ENCODE measurements at places on chromosomes 7 and 10.

DNA sequence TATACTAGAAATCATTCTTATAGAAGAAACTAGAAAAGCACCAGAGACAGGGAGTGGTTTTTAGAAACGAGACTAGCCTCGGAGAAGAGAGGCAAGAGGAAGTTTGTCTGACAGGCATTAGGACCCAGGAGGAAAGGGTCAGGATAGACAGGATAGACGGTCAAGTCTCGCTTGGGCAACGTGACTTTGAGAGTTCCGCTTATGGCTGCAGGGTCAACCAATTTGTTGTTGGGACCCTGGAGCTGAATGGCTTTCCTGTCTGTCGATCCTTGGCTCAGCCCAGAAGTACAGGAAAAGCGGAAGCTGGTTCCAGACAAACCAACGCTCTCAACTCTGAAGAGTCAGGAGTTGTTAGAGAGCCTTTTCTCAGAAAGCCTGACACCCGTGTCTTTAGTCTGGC, 191.2 kb downstream of the FZD1 start:
- no peak for DNase-seq

GRCh38 chr10:88918191-88918905, 34.2 kb downstream of the ACTA2 start:
- DNase-seq = no peak

DNA sequence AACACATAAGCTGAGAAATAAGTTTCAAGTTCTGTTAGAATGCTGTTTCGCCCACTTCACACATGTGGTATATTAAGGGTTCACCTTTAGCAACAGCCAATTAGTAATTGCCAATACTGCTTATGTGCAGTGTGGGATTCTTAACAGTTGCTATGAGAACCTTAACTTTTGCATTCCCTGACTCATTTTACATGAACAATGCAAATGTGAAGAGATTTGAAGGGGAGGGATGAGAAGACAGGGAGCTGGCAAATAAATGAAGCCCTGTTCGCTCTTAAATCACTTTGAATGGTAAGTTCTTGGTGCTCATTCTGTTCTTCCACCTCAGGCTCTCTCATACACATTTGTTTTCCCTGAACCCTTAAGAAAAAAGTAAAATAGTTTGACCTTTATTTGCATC, 82.3 kb downstream of the LRRC4 start:
- DNase-seq = no peak

DNA sequence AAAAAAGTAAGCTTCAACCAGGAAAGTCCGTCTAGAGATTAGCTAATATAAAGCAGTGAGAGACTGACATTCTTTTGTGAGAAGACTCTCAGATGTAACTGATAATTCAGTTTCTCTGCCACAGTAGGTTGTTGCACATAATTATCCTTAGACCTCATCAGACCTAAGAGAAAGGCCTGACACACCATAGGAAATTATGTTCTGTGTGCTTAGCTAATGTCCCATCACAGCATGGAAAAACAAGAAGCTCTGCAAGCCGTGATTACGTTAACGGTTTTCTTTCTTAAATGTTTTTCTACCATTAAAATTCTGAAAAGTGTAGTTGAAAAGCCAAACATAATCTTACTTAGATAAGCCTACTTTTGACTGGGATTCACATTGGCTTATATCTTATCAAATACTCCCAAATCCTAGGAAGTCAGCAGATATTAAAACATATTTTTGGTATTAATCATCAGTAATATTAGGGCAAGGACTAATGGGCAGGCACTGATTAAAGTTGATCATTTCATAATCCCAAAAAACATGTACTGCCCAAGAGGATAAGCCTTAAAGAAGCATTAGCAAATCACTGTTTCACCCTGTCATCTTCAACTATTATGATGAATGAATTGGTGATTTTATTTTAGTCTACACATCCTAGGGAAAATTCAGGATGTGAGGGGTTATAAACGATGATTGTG, 5.2 kb downstream of the CSTF2T start:
- no peak for DNase-seq

- no peak for DNase-seq
These were observed 61.7 kb downstream of the PALD1 start for GRCh38 chr10:70540089-70540788.

- no peak for DNase-seq
These were observed 47.0 kb downstream of the SUFU start for GRCh38 chr10:102550636-102551210.

DNA sequence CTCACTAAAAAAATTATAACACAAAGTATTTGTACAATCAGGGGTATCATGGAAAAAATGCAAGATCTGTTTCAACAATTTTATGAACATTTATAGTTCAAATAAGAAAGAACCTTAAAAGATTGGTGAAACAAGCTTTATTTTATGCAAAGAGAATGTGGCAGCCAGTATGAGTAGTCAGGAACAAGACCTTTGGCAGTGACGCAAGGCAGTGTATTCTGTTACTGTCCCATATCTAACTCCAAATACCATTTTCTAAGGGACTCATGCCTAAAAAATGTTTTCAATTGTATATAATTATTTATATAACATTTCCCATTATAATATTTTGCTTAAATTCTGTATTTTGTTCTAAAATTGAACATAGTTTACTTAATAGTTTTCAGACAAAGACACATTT, 19.1 kb upstream of the FAM53B start:
- no peak for DNase-seq

DNA sequence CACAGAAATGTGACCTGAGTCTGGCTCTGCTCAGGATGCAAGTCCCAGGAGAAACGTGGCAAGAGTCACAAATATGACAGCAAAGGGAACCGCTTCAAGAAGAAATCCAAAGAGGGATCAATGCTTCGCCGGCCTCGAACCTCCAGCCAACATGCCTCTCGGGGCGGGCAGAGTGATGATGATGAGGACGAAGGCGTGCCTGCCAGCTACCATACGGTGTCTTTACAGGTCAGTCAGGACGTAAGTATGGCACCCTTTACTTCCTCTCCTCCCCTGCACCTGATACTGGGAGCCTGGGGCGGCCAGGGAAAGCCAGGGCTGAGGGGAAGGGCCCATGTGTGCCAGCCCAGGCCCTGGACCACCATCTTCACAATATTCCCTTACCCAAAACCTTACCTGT, 18.6 kb upstream of the NFKB2 start:
- no peak for DNase-seq

- DNase-seq = no peak
These were observed 438.9 kb downstream of the ADRA2A start for GRCh38 chr10:111515706-111516105.

DNA sequence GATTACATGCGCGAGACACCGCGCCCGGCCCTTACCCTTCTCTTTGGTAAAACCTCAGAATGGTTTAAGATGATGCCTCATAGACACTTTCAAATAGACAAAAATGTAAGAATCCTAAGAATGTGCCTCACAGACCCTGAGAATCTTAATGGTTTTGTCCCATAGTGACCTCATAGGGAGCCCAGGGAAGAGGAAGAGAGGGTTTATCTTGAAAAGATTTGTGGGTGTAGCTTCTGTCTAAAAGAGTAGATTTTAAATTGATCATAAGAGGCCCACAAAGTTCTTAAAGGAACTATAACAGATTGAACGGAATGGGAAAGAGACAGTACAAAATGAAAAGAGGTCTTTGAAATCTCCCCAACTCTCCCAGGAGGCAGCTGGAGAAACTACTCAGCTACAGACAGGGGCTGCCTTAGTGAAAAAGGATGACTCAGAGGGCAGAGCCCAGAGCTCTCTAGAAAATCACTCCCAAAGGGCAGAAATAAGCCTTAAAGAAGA, 220.6 kb downstream of the ADRA2A start:
- DNase-seq = no peak

DNA sequence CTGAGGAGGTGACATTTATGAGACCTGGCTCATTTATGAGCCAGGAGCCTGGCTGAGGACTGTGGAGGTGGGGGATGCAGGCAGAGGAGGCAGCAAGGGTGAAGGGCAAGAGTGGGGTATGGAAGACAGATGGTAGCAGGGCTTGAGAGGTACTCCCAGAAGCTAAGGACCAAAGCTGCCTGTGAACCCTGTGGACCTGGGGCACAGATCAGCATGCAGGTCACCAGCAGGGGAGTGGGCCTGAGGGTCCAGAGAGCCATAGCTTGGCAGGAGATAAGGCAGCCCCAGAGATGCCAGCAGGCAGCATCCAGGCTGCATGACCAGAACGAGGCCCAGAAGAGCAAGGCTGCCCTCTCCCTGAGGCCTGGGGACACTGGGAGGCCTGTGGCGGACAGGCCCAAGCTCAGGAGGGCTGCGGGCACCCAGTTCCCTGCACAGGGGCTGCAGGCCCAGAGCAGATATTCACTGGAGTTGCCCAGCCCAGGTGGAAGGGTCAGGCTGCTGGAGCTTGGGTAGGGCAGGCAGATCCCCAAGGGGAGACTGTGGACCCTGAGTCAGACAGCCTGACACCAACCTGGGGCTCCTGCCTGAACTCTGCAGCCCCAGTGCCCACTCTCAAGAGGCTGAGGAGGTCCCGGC, 3.4 kb downstream of the GPR15LG start:
- DNase-seq = peak; percentile 31

DNA sequence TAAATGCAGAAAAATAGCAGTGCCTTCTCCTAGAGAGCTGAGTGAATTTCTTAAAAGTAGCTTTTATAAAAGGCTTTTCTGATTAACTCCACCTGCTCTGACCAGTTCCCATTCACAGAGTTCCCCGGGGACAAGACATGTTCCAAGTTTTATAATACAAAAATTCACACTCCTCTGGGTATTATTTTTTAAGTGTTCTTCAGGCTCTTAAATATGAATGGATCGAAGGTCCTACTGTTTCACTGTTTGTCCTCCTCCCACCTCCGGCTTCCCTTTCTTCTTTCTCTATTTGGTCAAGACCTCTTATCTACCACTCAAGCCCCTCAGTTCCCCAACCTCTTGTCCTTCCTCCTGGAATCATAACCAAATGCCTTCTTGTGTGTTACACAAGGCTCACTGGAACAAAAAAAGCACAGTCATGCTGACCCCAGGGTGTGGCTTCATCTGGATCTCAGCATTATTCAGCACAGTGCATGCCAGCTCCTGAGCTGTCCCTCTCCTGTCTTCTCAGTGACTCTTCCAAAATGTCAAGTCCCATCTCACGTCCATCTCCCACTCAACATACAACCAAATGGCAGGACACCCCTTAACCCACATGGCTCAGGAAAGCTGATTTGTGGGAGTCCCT, 222.4 kb downstream of the SORCS1 start:
- no peak for DNase-seq

- no peak for DNase-seq
These were observed 726.9 kb downstream of the TNS3 start for GRCh38 chr7:46854958-46855473.

DNA sequence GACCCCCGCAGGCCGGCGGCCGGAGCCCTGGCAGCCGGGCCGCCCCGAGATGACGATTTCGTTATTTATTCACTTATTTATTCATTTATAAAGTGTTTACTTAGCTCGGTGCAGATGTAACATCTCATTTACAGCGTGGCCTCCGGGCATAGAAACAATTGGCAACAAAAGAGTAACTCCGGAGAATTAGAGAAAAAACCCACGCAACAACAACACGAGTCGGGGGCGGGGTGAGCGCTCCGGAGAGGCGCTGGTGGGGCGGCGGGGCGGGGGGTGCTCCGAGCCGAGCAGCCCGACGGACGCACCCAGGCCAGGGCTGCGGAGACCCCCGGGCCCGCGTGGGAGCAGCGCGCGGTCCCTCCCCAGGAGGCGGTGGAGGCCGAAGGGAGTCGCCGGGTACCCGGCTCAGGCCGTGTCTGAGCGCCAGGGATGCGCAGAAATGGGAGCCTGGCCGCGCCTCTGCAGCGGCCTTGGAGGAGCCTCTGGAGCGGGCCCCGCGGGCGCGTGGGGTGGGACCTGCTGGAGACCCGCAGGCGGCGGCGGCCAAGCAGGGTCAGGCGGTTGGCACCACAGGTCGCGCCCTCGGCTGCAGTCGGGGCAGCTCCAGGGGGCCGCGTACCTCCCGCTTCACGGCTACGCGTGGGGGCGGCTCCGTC, 14.3 kb downstream of the UNCX start:
- no peak for DNase-seq

DNA sequence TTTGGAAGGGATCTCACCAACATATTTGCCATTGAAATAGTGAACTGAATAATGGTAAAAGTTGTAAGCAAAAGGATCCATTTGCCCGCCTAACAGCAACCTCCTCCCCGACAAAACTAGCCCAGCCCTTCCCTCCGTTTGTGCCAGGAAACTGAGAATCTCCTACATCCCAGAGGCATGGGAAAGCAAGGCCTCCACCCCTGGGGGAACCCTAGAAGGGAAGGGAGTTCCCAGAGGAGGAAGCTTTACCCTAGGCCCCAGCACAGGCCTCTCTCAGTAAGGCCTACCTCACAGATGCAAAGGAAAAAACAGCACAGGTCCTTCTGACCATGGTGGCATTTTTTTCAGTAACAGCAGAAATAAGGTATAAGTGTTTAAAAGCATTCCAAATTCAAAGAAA, 229.7 kb downstream of the ELMO1 start:
- DNase-seq = no peak

GRCh38 chr10:119006451-119007210, 22.9 kb upstream of the NANOS1 start:
- DNase-seq = no peak

All from coronary artery (tissue), 2 donors.